ENCODE measurements at places on chromosomes 13 and 19.

DNA sequence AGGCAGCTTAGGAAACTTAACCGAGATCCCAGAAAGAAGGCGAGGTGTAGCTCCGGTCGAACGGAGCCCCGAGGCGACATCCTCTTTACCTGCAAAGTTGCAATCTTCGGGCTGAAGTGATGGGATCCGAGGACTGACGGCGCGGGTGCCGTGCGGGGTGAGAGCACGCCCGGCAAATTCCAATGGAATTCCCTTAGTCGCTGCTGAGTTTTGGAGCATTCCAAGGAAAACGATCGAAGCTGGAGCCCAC, 141 bp downstream of the TRPC4 start:
- DNase-seq = no peak

DNA sequence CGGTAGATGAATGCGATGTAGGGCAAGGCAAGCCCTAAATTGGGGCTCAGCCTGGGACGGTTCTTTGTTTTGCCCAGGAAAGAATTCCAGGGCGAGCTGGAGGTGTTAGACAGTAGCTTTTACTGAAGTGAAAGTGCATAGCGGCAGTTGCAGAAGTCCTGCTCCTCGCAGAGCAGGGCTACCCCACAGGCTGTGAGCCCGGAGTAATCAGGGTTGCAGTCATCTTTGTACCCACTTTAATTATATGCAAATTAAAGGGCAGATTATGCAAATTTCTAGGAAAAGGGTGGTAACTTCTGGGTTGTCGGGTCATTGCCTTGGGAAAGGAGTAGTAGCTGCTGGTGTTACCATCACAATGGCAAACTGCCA, 30.5 kb downstream of the VAV1 start:
- no peak for DNase-seq

DNA sequence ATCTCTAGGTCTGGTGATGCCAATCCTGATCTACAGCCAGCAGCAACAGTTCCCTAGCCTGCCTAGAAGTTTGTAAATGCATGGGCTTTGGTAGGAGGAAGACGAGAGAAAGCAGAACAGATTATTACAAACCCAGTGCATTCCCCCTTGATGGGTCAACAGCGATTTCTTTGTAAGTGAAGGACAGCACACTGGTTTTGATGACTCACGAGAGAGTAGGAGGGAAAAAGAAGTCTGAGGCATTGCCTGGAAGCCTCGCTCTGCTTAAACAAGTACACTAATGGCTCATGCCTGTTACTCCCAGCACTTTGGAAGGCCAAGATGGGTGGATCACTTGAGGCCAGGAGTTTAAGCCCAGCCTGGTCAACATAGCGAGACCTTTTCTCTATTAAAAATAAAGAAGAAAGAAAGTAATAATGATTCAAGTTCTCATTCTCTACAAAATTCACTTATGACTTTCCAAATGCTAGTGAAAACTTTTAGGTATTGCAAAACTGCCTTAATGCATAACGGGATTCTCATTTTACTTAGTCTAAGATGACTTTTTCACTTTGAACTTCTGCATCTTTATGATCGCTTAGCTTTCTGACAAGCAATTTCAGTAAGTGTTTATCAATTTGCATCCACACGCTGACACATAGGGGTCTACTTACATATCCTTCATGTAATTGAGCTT, 47.7 kb upstream of the USPL1 start:
- DNase-seq = no peak

- no peak for DNase-seq
Measured at GRCh38 chr13:24672141-24673132, 7.8 kb upstream of the ATP12A start.

DNA sequence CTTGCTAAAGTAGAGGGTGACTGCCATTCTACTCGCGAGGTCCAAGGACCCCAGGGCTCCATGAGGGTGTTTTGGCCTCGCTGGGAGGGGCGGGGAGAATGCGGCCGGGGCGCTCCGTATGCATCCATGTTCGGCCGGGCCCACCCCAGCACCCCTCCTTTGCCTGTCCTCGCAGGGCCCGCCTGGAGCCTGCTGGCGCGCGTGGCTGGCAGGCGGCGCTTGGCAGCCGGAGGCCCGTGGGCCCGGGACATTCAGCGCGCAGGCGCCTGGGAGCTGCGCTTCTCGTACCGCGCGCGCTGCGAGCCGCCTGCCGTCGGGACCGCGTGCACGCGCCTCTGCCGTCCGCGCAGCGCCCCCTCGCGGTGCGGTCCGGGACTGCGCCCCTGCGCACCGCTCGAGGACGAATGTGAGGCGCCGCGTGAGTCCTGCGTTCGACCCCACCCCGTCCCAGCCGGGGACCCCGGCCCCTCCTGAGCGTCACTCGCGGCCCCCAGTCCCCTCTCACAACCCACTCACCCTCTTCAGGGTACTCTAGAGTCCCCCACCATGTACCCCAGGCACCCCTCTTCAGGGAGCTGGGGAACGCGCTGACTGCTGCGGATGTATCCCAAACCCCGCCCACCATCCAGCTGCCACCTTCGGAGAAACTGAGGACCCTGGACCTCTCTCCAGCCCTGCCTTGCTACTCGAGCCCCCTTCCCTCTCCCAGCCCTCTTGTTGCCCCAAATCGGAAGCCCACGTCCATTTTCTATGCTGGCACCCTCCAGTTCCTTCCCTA, 4.1 kb downstream of the DLL3 start:
- DNase-seq = no peak

GRCh38 chr13:49869519-49869918, 66.6 kb downstream of the SPRYD7 start:
- DNase-seq = no peak

- DNase-seq = no peak
Measured at GRCh38 chr13:99129050-99129449, 71.6 kb upstream of the UBAC2 start.

DNA sequence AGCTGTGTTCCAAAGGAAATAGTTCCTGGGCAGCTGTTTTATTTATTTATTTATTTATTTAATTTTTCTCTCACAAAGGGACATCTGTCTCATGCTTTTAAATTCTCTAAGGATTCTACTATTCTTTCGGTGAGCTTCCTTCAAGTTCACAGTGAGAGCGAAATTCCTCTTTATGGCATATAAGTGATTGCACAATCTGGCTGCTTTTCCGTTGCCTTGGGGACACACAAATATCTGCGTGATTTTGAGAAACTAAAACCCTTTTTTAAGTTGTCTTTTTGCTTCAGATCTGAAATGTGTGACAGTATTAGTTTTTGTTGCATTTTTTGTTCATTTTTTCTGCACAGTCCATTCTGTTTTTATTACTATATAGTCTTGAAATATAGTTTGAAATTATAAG, 19.2 kb downstream of the ZNF486 start:
- DNase-seq = no peak

DNA sequence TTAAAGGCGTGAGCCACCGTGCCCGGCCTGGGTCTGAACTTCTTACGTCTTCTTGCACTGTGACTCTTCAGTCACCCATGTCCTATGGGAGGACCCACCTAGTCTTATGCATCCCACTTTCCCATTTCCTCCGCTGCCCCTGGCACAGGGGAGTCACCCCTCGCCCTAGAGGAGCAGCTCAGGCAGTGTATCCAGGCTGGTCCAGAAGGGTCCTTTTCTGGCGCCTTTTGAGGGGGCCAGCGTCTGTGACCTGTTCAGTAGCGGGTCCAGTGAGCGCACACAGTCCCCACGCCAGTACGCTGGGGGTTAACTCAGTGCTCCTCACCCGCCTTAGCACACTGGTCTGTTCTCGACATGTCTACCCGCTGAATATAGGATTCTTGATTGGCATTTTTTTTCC, 107.1 kb downstream of the TM9SF2 start:
- DNase-seq = no peak

- DNase-seq = no peak
Measured at GRCh38 chr13:113343692-113343968, 20.3 kb downstream of the GRTP1 start.

GRCh38 chr13:60275208-60275607, 111.5 kb upstream of the DIAPH3 start:
- DNase-seq = no peak

DNA sequence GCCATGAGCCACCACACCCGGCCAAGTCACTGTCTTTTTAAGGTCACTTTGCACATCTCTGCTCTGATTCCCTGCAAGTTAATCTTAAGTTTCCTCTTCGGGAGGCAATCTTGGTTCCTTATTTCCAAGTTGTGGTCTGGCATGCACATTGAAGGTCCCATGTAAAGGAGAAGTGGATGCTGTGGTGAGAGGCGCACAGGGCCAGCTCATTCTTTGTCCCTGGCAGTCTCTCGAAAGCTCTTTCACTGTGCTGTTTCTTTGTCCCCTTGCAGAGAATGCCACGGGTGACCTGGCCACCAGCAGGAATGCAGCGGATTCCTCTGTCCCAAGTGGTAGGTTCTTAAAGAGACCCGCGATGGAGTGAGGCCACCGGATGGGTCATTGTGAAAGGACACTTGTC, 16.4 kb upstream of the C19orf33 start:
- no peak for DNase-seq

Measured in suprapubic skin (tissue), 4 donors.